OCI-M1 (cell line): ENCODE measurements at places on chromosomes 2 and 18.
A peak's percentile ranks its signal among the peaks of the same experiment; 100 is the strongest.

GRCh38 chr2:100205174-100205573, 62.8 kb upstream of the AFF3 start:
- no peak for DNase-seq

- DNase-seq = peak; percentile 54
These were observed 1.1 kb downstream of the HPCAL1 start for GRCh38 chr2:10303694-10304378.

DNA sequence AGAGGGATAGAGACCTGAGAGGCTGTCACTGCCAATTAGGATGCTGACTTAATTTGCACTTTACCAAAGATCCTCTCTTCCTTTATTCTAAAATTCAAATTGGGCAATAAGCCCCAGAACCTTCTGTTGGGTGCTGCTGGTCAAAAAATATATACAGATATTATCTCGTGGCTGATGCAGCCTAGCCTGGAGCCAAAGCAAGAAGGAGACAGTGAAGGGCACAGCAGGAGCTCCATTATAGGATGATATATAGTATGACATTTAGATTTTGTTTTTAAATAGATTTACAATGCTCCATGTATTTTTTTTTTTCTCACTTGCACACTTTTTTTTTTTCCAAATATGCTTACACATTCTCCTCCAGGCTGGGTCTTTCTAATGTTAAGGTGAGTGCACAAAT, 579.3 kb downstream of the PIK3C3 start:
- DNase-seq = no peak

DNA sequence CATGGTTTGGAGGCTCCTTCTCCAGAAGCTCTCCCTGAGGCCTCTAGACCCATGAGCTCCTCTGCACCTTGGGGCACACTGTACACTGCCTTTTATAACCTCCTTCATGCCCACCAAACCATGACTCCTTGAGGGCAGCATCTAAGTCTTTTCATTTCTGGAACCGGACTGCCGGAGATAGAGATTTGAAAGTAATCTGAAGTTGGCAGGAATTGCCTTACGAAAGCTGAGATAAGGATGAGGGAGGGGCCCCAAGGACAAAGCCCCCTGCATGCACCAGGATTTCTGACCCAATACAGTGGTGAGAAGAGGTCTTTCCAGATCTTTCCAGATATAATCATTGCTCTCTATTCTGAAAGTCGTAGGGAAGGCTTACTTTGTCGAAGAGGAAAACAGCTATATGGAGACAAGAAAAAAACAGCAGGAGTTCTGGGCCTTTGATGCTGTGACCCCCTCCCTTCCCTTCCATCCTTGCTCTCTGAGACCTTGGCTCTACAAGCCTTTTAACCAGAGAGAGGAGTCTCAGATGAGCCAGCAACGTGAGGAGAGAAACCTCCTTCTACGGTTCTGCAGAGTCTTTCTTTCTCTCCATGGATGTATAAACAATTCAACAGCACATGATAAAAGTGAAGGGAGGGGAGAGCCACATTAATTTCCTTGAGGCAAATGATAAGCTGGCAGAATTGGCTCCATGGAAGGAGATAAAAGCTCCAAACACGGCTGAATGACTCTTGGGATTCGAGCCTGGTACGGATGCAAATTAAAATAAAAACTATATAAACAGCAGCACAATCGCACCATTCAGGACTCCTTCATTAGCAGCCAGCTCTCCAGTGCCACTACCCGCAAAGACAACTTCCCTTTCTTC, 88.0 kb upstream of the RTN4 start:
- peak; percentile 32 for DNase-seq

GRCh38 chr2:226798422-226799210, 1.0 kb downstream of the IRS1 start:
- DNase-seq = no peak

GRCh38 chr2:231306791-231307393, 88.6 kb upstream of the B3GNT7 start:
- no peak for DNase-seq

DNA sequence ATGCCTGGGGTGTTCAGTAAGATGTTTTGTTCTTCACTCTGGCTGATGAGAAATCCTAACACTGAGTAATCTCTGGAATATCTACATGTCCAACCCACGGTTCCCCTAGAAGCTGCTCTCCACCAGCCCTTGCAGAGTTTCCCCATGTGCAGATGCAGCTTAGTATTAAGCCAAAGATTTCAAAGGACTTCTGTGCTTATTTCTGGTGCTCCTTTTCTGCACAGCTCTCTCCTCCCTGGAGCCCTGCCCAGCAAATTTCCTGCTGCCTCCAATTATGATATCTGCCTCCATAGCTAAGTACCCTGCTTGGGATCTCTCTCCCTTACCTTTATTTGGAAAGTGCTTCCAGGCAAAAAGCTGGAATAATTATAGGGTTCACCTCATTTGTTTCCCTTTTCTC, 949.3 kb downstream of the BCL11A start:
- DNase-seq = no peak

- DNase-seq = no peak
These were observed 41.3 kb downstream of the ATF2 start for GRCh38 chr2:175126661-175127060.

DNA sequence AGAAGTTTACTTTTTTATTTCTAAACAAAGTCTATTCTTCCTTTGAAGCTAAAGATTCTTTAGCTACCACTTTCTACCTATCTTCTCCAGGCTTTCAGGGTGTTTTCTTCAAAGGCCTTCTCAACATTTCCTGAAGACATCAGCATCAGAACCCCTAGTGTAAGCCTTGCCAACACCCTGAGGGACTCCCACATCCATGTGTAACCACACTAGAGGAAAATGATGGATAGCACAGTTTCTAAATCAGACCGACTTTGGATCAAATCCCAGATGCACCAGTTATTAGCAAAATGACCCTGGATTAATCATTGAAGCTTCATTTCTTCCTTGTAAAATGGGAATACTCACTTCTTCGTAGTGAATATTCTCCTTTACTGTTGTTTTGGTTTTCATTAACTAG, 4.7 kb upstream of the TTN start:
- no peak for DNase-seq

- peak; percentile 13 for DNase-seq
These were observed 776.0 kb downstream of the TSN start for GRCh38 chr2:122531290-122532071.

DNA sequence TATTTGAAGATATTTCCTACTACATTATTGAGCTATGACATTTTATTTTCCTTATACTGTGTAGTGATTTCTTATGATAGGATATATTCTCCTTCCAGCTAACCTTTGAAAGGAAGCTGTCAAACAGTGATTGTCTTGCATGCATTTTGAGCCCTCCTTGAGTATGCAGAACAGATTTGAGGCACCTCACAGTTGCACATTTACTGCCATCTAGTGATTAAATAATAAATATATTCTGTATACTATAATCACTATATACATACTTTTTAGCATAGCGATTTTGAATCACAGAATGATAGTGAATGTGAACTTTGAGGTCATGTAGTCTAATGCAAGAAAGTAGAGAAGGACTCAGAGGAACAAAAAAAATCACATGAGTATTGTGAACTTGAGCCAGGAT, 268.4 kb upstream of the CDH19 start:
- DNase-seq = peak; percentile 55

DNA sequence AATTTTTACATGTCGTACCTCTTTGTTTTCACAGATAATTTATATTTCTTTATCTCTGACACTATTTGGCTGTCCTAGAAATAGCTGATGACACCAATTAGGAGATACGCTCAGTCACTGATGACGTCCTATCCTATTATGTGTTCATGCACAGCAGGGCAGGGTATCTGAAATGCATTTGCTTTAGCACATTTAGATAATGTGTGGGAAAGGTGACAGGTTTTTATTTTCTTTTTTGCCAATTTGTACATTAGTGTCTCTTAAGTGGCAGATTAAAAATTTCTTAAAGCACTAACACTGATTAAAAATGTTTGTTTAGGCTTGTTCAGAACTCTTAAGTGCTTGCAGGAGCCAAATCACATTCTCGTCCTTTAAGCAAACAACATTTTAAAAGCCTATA, 39.7 kb downstream of the CDC42EP3 start:
- DNase-seq = no peak

DNA sequence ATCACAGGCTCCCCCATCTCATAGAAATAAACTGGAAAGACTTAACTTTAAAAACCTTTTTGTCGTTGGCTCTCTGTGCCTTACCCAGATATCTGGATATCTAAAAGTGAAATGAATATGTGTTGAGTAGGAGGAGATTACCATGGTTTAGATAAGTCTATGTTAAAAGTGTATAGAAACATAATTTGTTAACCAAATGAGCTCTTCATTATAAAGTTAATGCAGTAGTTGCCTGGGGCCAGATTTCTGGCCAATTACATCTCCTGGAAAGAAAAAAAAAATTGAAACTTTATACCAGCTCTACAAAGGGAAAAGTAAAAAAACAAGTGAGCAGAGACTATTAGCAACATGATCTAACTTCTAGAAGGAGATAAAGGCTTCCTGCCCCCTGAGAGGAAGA, 259.6 kb upstream of the UBE2E3 start:
- no peak for DNase-seq

DNA sequence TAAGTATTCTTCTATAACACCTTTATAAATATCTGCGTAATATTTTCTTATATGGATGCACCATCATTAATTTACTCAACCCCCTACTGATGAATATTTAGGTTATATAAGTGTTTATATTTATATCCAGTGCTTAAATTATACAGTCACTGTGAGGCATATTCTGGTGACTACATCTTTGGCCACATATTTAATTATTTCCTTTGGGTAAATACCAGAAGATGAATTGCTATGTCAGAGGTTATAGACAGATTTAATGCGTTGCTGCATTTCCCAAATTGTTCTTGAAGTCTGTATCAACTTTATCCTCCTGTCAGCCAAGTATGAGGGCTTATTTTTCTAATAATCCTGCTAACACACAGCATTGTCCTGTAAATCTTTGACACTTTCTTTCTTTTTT, 18.7 kb downstream of the DYSF start:
- DNase-seq = no peak

DNA sequence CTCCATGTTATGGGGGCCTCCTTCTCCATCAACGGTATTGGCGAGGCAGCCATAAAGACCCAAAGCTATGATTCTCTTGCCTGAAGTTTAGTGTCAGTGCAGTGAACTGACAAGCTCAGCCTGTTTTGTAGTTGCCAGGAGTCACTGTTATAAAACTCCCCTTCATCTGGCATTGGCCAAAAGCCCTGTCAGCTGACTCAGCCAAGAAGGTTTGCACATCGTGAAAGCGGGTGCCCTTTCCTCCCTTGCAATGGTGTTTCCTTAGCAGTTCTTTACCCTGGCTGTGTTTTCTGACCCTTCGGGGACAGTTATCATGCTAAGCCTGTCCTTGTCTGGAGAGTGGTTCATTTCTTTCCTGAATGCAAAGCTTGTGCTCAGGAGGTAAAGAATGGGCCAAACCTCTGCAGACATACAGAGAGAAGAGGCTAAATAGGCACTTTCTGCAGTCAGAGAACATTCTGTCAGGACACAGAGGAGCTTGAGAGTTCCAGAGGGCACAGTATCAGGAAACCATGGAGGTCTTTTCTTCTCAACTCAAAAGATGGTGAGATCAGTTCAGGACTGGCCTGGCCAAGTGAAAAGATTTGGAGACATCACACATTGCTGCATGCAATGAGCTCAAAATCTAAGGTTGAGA, 414.2 kb downstream of the ZNF521 start:
- no peak for DNase-seq

DNA sequence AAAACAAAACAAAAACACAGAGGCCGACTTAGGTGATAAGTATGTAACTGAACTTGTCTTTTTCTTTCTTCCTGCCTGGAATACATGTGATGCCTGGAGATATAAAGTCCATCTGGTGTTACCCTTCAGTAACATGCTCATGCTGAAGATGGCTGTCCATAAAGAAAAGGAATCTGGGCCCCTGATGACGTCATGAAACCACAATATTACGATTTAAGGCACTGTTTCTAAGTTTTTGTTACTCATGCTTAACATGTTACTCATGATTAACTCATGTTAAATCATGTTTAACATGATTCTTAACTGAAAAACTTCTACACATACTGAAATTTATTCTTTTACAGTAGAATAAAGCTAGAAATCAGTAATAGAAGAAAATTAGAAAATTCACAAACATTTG, 49.0 kb downstream of the STRADB start:
- peak; percentile 35 for DNase-seq

GRCh38 chr2:119423108-119423444, 8.6 kb upstream of the TMEM37 start:
- DNase-seq = no peak

GRCh38 chr2:51013079-51013932, 18.6 kb downstream of the NRXN1 start:
- peak; percentile 50 for DNase-seq

GRCh38 chr2:68465081-68465916, 1.8 kb downstream of the FBXO48 start:
- DNase-seq = no peak

GRCh38 chr18:3782901-3783300, 332.9 kb downstream of the TGIF1 start:
- DNase-seq = no peak

- no peak for DNase-seq
These were observed 94.8 kb upstream of the SMAD7 start for GRCh38 chr18:49045585-49045984.

DNA sequence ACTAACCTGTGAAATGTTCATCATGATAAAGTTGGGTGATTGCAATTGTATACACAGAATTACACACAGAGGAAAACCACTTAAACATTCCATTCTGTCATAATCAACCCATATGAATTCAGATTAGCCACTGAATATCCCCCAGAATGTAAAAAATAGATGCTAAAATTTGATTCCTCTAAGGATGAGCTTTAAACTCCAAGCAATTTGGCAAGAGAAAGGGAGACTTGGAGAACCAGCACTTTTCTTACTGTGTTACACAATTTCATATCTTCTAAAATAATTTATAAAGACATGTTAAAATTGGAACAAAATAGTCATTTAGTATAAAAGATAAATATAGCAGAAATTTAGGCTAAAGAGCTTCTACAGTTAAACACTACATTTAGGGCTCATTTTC, 146.3 kb upstream of the LMAN1 start:
- no peak for DNase-seq

GRCh38 chr2:183250061-183250460, 125.8 kb downstream of the NUP35 start:
- DNase-seq = no peak

- DNase-seq = no peak
These were observed 248.4 kb upstream of the KCNJ3 start for GRCh38 chr2:154449951-154450658.

- DNase-seq = no peak
These were observed 121.4 kb downstream of the CTAGE1 start for GRCh38 chr18:22296304-22296703.

DNA sequence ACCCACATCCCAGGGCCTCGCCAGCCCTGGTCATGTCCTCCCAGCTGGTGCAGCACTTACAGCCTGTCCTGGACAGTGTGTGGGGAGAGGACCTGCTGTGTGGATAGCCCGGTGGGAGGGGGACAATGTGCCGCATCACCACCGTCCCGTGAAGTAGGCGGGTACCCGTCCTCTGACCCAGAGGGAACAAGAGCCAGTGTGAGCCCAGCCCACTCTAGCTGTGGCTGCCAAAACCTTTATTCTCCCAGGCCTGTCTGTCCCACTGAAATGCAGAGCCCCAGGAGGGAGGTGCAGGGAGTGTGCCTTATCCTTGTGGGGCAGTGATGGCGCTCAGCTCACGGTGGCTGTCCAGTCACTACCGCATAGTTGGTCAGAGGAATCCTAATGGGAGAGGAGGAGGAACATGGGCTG, 1.7 kb downstream of the TRAF3IP1 start:
- no peak for DNase-seq

GRCh38 chr18:45121146-45121545, 440.5 kb downstream of the SETBP1 start:
- no peak for DNase-seq

GRCh38 chr2:207513551-207514257, 16.1 kb upstream of the CREB1 start:
- DNase-seq = peak; percentile 34

GRCh38 chr18:63578357-63578958, 8.7 kb upstream of the SERPINB13 start:
- DNase-seq = peak; percentile 67
